ENCODE measurements at places on chromosomes 2 and 18.

DNA sequence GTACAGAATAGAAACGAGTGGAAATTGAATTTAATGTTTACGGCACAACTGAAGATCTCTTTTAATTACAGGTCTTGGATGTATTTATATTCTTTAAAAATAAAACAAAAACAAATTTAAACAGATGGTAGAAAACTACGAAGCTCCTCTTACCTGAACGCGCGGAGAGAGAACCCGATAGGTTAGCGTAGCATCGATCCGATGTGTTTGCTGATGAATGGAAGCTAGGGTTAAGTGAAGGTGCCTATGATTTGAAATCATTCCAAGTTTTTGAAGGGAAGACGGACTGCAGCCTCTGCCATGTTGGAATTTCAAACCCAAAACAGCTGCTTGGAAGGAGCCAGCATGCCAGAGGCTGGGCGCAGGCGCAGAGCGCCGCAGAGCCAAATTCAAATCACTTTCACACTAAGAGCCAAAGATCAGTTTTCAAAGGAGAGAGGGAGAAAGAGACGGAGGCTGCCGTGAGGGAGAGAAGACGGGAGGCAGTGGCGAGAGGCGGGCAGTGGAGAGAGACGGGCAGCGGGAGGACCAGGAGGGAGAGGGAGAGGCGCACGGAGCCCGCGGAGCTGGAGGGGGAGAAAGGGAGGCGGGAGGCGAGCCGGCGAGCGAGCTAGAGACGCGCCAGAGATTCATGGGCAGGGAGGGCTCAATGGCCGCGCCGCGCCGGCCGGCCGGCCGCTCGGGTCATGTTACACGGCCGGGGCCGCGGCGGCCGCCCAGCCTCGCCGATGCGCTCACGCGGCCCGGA, at the start of gene FIGN:
FIGN (minus strand) TSS at position 324 of the 748 bp plus-strand sequence. CDS start 1,081 bp downstream, outside the sequence.
- peak; percentile 93 for DNase-seq

DNA sequence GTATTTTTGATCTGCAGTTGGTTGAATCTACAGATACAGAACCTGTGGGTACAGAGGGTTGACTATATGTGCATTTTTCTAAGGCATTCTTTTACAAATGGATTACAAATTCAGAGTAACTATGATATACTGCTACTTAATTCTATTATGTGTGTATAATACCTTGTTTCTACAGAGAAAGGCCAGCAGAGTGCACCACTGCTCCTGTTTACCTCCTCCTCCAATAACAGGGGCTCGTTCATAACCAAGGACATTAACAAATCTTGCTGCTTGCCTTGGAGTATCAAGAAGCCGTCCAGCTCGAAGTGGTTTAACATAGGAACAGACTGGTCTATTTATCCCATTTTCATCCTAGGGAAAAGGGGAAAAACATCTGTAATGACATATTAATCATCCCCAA, 16.4 kb downstream of the CEP76 start:
- peak; percentile 15 for DNase-seq

DNA sequence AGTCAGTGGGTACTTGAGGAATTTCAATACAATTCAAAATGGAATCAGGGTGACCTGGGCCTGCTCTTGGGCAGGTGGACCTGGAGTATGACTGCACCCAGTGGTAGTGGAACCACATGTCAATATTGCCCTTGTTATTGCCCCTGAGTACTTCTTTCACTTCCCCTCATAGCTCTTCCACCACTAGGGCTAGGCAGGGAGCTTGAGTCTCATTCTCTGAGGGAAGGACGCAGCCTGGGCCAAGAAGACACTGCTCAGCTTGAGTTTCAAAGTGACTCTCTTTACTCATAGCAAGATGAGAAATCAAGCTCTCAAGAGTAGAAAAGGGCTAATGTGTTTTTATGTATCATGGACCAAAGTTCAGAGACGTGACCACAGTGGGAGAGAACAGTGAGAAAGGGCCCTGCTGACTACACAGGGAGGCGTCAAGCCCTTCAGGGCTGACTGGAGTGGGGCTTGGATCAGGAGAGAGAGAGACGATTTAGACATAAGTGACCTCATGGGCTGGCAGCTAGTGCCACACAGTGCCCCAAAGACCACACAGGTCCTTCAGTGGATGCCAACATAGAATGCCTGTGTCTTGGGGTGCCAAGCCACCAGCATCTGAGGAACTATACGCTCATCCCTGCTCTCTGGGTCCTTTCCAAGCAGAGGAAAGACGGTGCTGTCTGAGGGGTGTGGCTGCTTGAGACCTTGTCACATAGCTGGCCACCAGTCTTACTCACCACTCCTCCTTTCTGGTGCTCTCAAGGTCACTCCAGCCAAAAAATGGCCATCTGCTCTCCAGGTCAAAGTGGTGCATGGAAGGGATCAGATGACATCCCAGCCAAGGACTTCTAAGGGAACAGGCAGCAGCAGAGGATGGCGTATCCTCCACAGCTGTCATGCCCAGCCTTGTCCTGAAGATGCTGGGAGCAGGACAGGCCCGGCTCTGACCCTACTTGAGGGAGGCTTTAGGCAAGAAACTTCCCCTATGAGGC, 13.0 kb downstream of the PTMA start:
- no peak for DNase-seq

- no peak for DNase-seq
Observed at GRCh38 chr18:70365361-70365760, 76.5 kb downstream of the SOCS6 start.

DNA sequence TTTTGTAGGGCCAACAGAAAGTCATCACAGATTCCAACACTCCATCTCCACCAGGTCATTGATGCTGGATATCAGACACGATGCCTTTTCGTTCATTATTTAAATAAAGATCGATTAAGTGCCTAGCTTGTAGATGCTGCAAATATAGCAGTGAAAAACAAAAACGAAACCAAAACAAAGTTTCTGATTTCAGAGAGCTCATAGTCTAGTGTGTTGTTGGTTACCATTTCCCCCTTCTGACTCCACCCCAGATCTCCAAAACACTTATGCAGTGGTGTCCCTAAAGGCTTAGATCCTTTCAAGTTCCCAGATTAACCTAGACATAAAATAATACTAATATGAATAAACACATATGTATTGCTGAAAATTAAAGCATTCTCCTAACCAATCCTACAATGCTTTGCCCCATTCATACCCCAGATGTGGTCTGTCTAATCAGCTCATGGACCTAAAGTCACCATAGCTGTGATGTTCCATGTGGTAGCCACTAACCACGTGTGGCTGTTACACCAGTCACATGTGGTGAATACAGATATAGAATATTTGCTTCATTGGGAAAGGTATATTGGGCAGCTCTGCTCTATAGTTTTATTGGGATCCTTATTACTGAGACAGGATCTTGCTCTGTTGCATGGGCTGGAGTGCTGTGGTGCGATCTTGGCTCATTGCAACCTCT, 787.2 kb downstream of the TDRD15 start:
- no peak for DNase-seq

- no peak for DNase-seq
Observed at GRCh38 chr2:206873423-206873822, 65.9 kb upstream of the CPO start.

DNA sequence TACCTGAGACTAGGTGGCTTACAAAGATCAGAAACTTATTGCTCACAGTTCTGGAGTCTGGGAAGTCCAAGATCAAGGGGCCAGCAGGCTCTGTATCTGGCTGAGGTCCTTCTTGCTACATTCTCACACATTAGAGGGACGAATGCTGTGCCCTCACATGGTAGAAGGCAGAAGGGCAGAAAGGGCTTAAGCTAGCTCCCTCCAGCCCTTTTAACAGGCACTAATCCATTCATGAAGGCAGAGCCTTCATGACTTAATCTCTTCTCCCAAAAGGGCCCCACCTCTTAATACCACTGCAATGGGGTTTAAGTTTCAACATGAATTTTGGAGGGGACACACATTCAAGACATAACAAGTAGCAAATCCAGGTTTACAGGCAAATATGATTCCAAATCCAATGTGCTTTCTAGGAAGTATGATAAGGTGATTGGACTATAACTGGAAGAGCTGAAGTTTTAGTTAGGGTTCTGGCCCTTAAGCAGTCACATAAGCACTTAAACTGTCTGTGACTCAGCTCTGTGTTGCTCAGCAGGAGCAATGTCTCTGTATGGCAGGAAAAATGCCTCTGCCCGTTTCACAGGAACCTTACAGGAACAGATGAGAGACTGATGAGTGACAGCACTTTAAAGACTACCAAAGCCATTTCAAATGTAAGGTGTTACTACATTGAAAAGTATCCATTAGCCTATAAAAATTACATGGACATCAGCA, 119.6 kb upstream of the PTPRM start:
- DNase-seq, result no peak

DNA sequence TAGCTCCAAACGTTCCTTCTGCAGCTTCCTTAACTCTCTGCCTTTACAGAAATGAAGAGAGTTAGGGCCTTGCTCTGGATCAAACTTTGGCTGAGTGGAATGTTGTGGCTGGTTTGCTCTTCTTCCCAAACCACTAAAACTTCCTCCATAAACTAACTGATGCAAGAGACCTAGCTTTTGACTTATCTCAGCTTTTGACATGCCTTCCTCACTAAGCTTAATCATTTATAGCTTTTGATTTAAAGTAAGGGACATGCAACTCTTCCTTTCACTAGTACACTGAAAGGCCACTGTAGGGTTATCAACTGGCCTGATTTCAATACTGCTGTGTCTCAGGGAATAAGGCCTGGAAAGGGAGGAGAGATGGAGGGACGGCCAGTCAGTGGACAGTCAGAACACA, 8.3 kb downstream of the PXDN start:
- no peak for DNase-seq

DNA sequence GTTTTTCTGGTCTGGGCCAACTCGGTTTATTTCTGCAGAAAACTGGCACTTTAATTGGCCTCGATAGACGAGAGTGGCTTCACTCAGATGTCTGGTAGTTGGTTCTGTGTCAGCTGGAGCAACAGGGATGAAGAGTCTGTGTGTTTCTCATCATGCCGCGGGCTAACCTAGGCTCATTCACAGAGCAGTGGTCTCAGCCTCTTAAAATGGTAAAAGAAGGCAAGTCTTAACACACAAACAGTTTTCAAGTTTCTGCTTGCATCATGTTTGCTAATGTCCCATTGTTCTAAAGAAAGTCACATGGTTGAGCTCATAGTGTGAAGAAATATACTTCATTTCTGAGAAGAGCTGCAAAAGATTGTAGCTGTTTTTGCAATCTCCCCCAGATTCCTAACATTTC, 37.5 kb upstream of the ANXA4 start:
- peak; percentile 44 for DNase-seq

All from fibroblast of gingiva (primary cell).